ENCODE measurements at places on chromosomes 7 and 10.
A peak's percentile ranks its signal among the peaks of the same experiment; 100 is the strongest.

DNA sequence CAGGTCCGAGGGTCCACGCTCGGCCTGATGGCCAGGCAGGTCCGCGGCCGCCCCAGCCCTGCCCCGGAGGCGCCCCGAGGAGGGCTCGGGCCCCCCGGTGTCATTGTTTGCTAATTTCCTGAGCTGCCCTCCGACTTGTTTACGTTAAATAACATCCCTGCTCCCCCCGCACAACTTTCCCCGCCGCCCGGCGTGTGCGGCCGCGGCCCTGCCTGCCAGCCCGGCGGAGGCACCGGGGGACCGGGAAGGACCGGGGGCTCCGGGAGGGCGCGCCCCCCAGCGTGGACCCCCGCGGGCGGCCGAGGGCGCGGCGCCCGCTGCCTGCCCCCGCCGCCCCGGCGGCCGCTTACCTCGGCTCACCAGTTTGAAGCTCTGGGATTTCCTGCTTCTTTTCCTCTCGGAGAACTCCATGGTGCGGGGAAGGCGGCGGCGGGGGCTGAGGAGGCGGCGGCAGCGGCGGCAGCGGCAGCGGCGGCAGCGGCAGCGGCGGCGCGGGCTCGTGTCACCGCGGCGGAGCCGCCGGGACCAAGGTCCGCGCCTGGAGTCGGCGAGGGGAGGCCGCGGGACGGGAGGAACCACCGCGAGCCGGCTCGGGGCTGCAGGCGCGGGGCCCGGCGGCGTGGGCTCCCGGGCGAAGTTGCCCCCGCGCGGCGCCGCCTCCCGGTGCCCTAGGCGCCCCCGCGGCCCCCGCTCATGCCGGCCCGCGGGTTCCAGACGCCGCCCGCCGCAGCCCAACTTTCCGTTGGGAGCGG is 515 bp downstream of the BEND7 start:
- peaks cover 3% of the 10 kb centered on the region for H3K4me1 ChIP-seq
- peak overlapping the region; percentile 72 for H3K4me3 ChIP-seq
- H3K27ac ChIP-seq, result no peak overlapping the region
- no peaks in the 10 kb centered on the region for H3K36me3 ChIP-seq

GRCh38 chr10:95133997-95134396 is 60.0 kb upstream of the ACSM6 start:
- H3K4me1 ChIP-seq, result no peaks in the 10 kb centered on the region
- H3K36me3 ChIP-seq, result no peaks in the 10 kb centered on the region
- DNase-seq, result no peak
- H3K27ac ChIP-seq, result no peak overlapping the region

- no peaks in the 10 kb centered on the region for H3K27me3 ChIP-seq
- no peaks in the 10 kb centered on the region for H3K36me3 ChIP-seq
- H3K4me3 ChIP-seq, result peak overlapping the region; percentile 85
- peaks cover 10% of the 10 kb centered on the region for H3K4me1 ChIP-seq
- DNase-seq, result peak; percentile 54
- H3K27ac ChIP-seq, result peak overlapping the region; percentile 77
Measured at GRCh38 chr7:7181519-7182155, 707 bp upstream of the C1GALT1 start.

- no peak overlapping the region for H3K27ac ChIP-seq
- H3K27me3 ChIP-seq, result no peaks in the 10 kb centered on the region
- DNase-seq, result no peak
- no peaks in the 10 kb centered on the region for H3K4me1 ChIP-seq
- no peak overlapping the region for H3K4me3 ChIP-seq
Measured at GRCh38 chr7:143147070-143147469, 15.2 kb downstream of the PIP start.

- no peak overlapping the region for H3K27ac ChIP-seq
- H3K36me3 ChIP-seq, result no peaks in the 10 kb centered on the region
- no peaks in the 10 kb centered on the region for H3K4me1 ChIP-seq
- no peaks in the 10 kb centered on the region for H3K27me3 ChIP-seq
- no peak for DNase-seq
- no peak overlapping the region for H3K4me3 ChIP-seq
Measured at GRCh38 chr10:49001870-49002672, 62.4 kb upstream of the LRRC18 start.

- H3K27me3 ChIP-seq, result no peaks in the 10 kb centered on the region
- no peaks in the 10 kb centered on the region for H3K4me1 ChIP-seq
- H3K27ac ChIP-seq, result no peak overlapping the region
- no peak overlapping the region for H3K4me3 ChIP-seq
- DNase-seq, result no peak
Measured at GRCh38 chr7:148670807-148671206, 27.9 kb upstream of the CUL1 start.

- no peak overlapping the region for H3K27ac ChIP-seq
- H3K36me3 ChIP-seq, result no peaks in the 10 kb centered on the region
- H3K4me1 ChIP-seq, result no peaks in the 10 kb centered on the region
- H3K4me3 ChIP-seq, result no peak overlapping the region
Measured at GRCh38 chr7:122951006-122951405, 44.5 kb downstream of the TAS2R16 start.

DNA sequence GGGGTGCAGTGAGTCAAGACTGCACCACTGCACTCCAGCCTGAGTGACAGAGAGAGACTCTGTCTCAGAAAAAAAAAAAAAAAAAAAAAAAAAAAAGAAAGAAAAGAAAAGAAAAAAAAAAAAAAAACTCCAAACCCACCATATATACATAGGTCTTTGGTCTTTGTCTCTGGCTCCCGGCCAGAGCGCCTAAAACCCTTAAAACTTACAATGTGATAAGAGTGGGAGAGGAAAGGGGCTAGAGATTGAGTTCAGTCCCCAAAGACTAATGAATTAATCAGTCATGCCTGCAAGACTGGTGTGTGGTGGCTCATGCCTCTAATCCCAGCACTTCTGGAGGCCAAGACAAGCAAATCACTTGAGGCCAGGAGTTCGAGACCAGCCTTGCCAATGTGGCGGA is 6.8 kb upstream of the NFE2L3 start:
- H3K4me1 ChIP-seq, result no peaks in the 10 kb centered on the region
- no peak for DNase-seq
- H3K27me3 ChIP-seq, result no peaks in the 10 kb centered on the region
- H3K27ac ChIP-seq, result no peak overlapping the region

DNA sequence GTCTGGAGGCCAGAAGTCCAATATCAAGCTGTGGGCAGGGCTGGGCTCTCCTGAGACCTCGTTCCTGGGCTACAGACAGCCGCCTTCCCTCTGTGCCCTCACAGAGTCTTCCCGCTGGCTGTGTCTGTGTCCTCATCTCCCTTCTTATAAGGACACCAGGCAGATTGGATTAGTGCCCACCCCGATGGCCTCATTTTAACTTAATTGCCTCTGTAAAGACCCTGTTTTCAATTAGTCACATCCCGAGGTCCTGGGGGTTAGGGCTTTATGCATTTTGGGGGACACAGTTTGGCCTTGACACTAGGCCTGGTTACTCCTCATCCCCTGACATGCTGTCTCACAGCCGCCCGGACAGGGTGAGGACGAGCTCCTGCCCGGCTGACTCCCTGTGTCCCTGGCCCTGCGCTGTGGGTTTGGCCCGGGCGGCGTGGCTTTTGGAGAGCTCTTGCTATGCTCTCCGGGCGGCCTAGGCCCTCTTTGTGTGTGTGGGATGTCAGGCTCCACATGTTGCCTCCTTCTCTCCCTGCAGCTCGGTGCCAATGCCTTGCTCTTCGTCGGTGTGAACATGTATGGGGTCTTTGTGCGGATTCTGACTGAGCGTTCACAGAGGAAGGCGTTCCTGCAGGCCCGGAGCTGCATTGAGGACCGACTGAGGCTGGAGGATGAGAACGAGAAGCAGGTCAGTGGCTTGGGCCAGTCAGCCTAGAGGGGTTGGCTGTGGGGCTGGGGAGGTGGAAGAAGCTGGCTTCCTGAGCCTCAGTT is 18.2 kb downstream of the ADCY1 start:
- peaks cover 3% of the 10 kb centered on the region for H3K4me1 ChIP-seq
- no peaks in the 10 kb centered on the region for H3K27me3 ChIP-seq
- peak; percentile 37 for DNase-seq
- H3K4me3 ChIP-seq, result no peak overlapping the region
- no peaks in the 10 kb centered on the region for H3K36me3 ChIP-seq
- H3K27ac ChIP-seq, result no peak overlapping the region

GRCh38 chr10:88810196-88810961 is 7.8 kb downstream of the LIPM start:
- H3K27ac ChIP-seq, result no peak overlapping the region
- no peaks in the 10 kb centered on the region for H3K27me3 ChIP-seq
- no peak overlapping the region for H3K4me3 ChIP-seq
- H3K4me1 ChIP-seq, result no peaks in the 10 kb centered on the region
- DNase-seq, result no peak

GRCh38 chr7:158454631-158455030 is 133.0 kb downstream of the PTPRN2 start:
- H3K4me3 ChIP-seq, result no peak overlapping the region
- no peak for DNase-seq

DNA sequence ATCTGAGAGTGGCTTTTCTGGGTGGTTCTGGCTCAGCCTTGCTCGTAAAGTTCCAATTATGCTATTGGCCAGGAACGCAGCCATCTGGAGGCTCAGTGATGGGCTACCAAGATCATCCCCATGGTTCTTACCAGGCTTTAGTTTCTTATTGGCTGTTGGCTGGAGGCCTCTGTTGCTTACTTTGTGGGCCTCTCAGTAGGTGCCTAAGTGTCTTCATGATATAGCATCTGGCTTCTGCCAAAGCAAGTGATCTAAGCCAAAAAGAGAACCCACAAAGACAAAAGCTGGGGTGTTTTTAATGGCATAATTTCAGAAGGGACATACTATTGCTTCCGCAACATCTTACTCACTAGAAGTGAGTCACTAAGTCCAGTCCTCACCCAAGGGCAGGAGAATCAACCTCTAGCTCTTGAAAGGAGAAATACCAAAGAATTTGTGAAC is 132.0 kb upstream of the MDFIC start:
- H3K36me3 ChIP-seq, result no peaks in the 10 kb centered on the region
- DNase-seq, result no peak
- H3K4me1 ChIP-seq, result no peaks in the 10 kb centered on the region
- H3K27ac ChIP-seq, result no peak overlapping the region

DNA sequence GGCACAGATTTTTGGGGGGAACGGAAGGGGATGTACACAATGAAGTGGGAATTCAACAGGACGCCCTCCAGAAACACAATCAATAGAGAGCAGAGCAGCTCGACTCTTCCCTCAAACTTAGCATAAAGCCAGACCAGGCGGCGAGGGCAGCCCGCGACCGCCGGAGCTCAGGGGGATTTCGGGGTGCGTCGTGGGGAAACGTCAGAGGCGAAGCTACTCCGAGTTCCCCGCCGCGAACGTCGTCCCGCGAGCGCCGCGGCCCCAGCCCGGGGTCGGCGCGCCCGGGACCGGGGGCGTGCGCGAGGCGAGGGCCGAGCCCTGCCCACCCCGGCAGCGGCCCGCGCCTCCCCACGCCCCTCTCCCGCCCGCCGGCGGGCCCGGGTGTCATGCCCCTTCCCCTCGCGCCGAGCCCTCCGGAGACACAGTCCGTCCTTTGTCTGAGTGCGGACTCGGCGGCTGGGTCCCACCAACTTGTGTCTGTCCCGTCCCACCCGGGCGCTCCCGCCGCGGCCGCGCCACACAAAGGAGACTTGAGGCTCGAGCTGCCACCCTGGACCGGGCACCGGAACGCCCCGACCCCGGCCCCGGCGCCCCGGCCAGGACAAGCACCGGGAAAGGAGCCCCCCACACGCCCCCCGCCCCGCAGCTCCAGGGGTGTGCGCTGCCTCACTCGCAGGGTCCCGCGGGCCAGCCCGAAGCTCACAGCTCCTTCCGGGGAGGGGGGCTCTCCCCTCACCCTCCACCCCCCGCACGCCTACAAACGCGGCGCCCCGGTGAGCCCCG is 634 bp downstream of the EZH2 start:
- peak overlapping the region; percentile 87 for H3K27ac ChIP-seq
- H3K4me3 ChIP-seq, result peak overlapping the region; percentile 79
- H3K4me1 ChIP-seq, result peaks cover 2% of the 10 kb centered on the region
- H3K27me3 ChIP-seq, result no peaks in the 10 kb centered on the region
- no peak for DNase-seq
- no peaks in the 10 kb centered on the region for H3K36me3 ChIP-seq

DNA sequence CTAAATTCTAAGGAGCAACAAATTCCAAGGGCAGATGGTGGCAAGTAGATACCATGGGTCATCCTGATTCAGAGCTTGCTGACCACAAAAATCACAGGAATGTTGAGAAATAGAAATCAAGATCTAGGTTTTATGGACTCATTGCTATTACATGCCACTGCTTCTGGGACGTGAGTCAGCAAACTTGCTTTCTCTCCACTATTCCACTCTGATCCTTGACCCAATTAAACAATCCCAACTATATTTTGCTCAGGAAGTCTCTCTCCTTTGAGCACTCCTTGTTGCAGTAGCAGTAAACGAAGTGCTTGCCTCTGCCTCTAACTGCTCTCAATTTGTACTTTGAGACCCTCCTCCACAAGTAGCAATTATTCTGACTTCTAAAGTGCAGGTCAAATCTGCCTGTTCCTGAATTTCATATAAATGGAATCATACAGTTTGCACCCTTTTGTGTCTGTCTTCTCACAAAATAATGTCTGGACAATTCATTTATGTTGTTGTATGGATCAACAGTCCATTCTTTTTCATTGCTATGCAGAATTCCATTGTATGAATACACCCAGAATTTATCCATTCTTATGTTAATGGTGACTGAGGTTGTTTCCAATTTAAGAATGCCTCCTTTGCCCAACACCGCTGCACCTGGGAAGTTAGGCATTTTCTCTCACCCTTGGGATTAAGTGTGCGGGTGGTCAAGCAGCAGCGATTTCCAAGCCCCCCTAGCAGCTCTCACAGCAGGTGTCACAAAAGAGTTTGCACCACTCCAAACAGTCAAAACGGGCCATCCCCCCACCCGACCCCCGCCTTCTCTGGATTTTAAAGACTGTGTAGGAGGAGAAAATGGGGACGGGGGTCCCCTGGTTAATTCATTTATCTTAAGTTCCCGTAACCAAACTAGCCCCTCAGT is 35.9 kb downstream of the ACSM6 start:
- peak; percentile 66 for DNase-seq
- no peaks in the 10 kb centered on the region for H3K36me3 ChIP-seq
- peak overlapping the region; percentile 99 for H3K27ac ChIP-seq
- H3K4me1 ChIP-seq, result peaks cover 26% of the 10 kb centered on the region
- no peaks in the 10 kb centered on the region for H3K27me3 ChIP-seq
- H3K4me3 ChIP-seq, result peak overlapping the region; percentile 23

DNA sequence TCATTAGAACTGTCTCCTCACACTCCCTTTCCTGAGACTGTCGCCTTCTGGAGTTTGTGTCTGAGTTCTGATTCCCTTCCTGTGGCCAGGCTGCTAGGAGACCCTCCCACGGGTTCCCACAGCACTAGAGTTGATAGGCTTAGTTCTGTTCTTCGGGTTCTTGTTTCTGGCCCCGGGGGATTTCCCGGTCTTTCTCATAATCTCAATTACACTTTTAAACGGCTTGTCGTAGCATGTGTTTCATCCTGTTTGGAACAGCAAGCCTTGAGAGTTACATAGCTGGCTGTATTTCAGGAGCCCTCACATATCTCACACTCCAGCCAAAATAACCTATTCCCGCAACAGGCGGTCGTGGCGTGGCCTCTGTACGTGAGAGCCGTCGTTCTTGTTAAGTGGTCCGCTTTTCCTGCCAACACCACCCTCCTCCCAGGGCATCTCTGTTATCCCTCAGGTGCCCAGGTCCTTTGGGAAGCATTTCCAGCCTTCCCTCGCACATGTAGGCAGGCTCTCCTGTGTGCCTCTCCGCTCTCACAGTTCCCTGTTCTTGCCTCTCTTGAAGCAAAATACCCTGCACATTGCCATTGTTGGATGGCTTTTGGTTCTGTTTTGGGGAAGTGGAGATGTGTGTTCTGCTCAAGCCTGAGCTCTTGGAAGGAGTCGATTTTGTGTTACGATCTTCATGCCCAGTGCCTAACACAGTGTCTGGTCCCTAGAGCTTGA is 46.0 kb downstream of the CDC123 start:
- H3K36me3 ChIP-seq, result peaks cover 9% of the 10 kb centered on the region
- H3K27ac ChIP-seq, result no peak overlapping the region
- no peak for DNase-seq
- H3K4me3 ChIP-seq, result no peak overlapping the region

GRCh38 chr7:148761499-148762278 is 63.0 kb downstream of the CUL1 start:
- peaks cover 26% of the 10 kb centered on the region for H3K36me3 ChIP-seq
- H3K27ac ChIP-seq, result no peak overlapping the region
- H3K27me3 ChIP-seq, result no peaks in the 10 kb centered on the region
- H3K4me1 ChIP-seq, result no peaks in the 10 kb centered on the region
